Purkinje cell (primary cell): ENCODE measurements at places on chromosomes 5 and 9. TPM values are rescaled to one million over a fixed set of nuclear protein-coding genes. Genes with fewer than 3 reads are reported as not detected.

CCDC187 gene
- not detected in 2 replicates for polyA plus RNA-seq

SH3RF2 gene
- polyA plus RNA-seq, result not detected in 2 replicates

RGS7BP gene
- 54.7 and 72.3 TPM in 2 replicates for polyA plus RNA-seq

CDC23 gene
- polyA plus RNA-seq, result 110 and 113 TPM in 2 replicates

PLPPR1 gene
- 1.2 and 4.3 TPM in 2 replicates for polyA plus RNA-seq

GPX3 gene
- 2.3 and 6.8 TPM in 2 replicates for polyA plus RNA-seq

CCDC127 gene
- 22.3 and 30.3 TPM in 2 replicates for polyA plus RNA-seq

LOX gene
- polyA plus RNA-seq, result 30.8 and 46.4 TPM in 2 replicates

KCNV2 gene
- polyA plus RNA-seq, result not detected in 2 replicates

ACOT12 gene
- polyA plus RNA-seq, result not detected in 2 replicates

CDC42SE2 gene
- 44.3 and 82.6 TPM in 2 replicates for polyA plus RNA-seq

FAM78A gene
- 0.24 TPM in 1 of 2 replicates, not detected in the other for polyA plus RNA-seq

NME5 gene
- polyA plus RNA-seq, result 113 and 125 TPM in 2 replicates

LCN9 gene
- not detected in 2 replicates for polyA plus RNA-seq

CRHBP gene
- polyA plus RNA-seq, result 9.1 TPM in 1 of 2 replicates, not detected in the other

DBN1 gene
- polyA plus RNA-seq, result 2.5 and 5.6 TPM in 2 replicates

SPINK13 gene
- polyA plus RNA-seq, result 1.2 TPM in 1 of 2 replicates, not detected in the other

DNAJB5 gene
- polyA plus RNA-seq, result 2.9 and 5.4 TPM in 2 replicates

LHX3 gene
- polyA plus RNA-seq, result not detected in 2 replicates

CDH10 gene
- polyA plus RNA-seq, result 13.7 and 18.7 TPM in 2 replicates

SPINK6 gene
- polyA plus RNA-seq, result 1,307 and 2,131 TPM in 2 replicates

DNAI1 gene
- polyA plus RNA-seq, result 2.1 TPM in 1 of 2 replicates, not detected in the other

SLC6A19 gene
- polyA plus RNA-seq, result not detected in 2 replicates

RLN2 gene
- 1.8 TPM in 1 of 2 replicates, not detected in the other for polyA plus RNA-seq

CCDC69 gene
- polyA plus RNA-seq, result 3.9 and 6.6 TPM in 2 replicates

FBXW11 gene
- 15.2 and 16.0 TPM in 2 replicates for polyA plus RNA-seq

JAKMIP2 gene
- polyA plus RNA-seq, result 49.0 and 63.1 TPM in 2 replicates

FOXD4L5 gene
- polyA plus RNA-seq, result not detected in 2 replicates

TEX48 gene
- polyA plus RNA-seq, result not detected in 2 replicates

IL7R gene
- polyA plus RNA-seq, result not detected in 2 replicates

SLC34A1 gene
- polyA plus RNA-seq, result not detected in 2 replicates

PRR16 gene
- polyA plus RNA-seq, result 0.25 TPM in 1 of 2 replicates, not detected in the other

PCDHGC5 gene
- 0.34 and 2.0 TPM in 2 replicates for polyA plus RNA-seq

TRIM36 gene
- 35.8 and 42.3 TPM in 2 replicates for polyA plus RNA-seq

TBC1D2 gene
- polyA plus RNA-seq, result 0.23 TPM in 1 of 2 replicates, not detected in the other

EIF4EBP3 gene
- polyA plus RNA-seq, result 5.5 and 7.7 TPM in 2 replicates

PTGES gene
- not detected in 2 replicates for polyA plus RNA-seq

ACTBL2 gene
- not detected in 2 replicates for polyA plus RNA-seq

SLC4A9 gene
- 0.11 TPM in 1 of 2 replicates, not detected in the other for polyA plus RNA-seq

RFK gene
- 31.3 and 42.3 TPM in 2 replicates for polyA plus RNA-seq

HTR4 gene
- not detected in 2 replicates for polyA plus RNA-seq

BSPRY gene
- polyA plus RNA-seq, result 48.0 and 54.2 TPM in 2 replicates

ZNF879 gene
- 2.5 and 2.8 TPM in 2 replicates for polyA plus RNA-seq

CYFIP2 gene
- polyA plus RNA-seq, result 386 and 402 TPM in 2 replicates

ORM2 gene
- not detected in 2 replicates for polyA plus RNA-seq

CDH6 gene
- 14.3 and 22.3 TPM in 2 replicates for polyA plus RNA-seq

ADRB2 gene
- not detected in 2 replicates for polyA plus RNA-seq

ARL14EPL gene
- not detected in 2 replicates for polyA plus RNA-seq

ITGA1 gene
- polyA plus RNA-seq, result 2.2 and 8.4 TPM in 2 replicates

NXNL2 gene
- 0.17 TPM in 1 of 2 replicates, not detected in the other for polyA plus RNA-seq

DMRT3 gene
- not detected in 2 replicates for polyA plus RNA-seq

SLC34A3 gene
- polyA plus RNA-seq, result not detected in 2 replicates

DBH gene
- polyA plus RNA-seq, result not detected in 2 replicates

PKD2L2 gene
- polyA plus RNA-seq, result 1.3 TPM in 1 of 2 replicates, not detected in the other

IL13 gene
- not detected in 2 replicates for polyA plus RNA-seq

MRRF gene
- polyA plus RNA-seq, result 12.5 and 19.4 TPM in 2 replicates
